ENCODE measurements at places on chromosomes 13 and 19.

- DNase-seq: no peak
Observed at GRCh38 chr19:30579419-30579818, 207.2 kb downstream of the ZNF536 start.

DNA sequence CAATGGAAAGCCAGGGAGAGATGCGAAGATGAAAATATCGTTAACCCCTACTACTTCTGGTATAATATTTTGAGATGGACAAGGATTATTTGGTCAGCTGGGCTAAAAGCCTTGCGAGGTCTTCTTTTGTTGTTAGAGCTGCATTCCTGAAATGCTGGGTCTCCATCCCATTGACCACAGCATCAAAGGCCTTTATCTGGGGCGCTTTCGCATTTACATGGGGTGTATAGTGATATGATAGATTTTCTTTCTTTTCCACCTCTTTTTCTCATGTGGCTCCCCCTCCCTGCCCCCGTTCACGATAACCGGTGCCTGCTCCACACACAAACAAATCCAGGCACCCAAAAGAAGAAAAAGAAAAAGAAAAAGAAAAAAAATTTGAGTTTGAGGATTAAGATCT, 77.5 kb downstream of the ZNF536 start:
- DNase-seq: no peak

DNA sequence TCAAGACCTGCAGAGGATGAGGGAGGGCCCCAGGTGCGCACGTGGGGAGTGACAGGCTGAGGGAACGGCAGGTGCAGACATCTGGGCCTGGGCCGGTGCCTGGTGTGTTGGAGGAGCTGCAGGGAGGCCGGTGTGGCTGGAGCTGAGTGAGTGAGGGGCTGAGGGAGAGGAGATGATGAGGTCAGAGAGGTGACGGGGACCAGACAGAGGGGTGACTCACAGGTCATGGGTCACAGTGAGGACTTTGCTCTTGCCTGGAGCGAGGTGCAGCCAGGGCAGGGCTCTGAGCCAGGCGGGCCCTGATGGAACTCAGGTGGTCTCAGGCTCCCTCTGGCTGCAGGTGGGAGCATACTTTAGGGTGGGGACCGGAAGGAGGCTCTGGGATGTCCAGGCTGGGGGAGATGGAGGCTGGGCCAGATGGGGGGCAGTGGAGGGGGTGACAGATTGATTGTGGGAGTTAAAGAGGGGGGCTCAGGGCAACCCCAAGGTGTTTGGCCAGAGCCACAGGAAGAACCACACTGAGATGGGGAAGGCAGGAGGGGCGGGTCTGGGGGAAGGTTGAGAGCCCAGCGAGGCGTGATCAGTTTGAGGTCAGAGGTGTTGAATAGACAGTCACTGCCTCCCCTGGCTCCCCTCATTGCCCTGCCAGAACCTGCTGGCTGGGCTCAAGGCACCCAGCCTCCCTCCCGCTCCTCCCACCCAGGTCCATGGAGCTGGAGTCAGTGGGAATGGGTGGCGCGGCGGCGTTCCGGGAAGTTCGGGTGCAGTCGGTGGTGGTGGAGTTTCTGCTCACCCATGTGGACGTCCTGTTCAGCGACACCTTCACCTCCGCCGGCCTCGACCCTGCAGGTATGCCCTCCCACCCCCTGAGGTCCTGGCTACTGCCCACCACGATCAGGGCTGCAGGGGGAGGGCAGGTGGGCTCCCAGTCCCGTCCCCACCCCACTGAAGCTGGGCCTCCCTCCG, 8.4 kb downstream of the ARHGAP33 start:
- no peak for DNase-seq

DNA sequence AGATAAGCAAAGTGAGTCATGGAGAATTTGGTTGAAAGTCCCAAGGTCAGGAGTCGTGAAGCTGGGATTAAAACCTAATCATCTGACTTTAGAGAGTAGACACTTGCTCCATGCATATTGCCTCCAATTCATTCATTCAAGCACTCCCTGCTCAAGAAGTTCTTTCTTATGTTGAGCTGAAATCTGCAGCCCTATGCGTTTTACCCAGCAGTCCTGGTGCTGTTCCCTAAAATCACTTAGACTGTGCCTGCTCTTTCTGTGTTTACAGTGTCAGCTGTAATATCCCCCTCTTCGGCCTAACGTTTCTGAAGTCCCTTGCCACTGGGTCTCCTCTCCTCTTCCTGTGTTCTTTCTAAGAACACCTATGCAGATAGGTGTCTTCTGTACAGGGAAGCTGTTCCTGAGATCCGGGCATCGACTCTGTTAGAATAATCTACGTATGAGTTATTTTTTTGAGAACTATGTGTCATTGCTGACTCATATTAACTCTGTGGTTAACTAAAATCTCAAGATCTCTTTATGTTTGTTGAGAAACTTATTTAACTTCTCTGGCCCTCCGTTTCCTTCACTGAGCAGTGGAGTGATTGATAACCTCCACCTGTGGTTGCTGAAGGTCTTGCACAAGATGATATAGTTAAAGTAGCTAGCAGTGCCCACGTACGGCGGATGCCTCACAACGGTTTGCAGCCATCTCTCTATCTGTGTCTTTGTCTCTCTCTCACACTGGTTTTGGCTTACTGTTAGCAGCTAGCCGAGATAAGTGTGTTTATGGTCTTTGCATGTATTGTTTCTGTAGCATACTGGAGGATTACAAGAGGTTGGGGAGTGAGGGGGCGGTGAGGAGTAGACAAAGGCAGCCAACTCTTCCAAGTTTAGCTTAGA, 4.7 kb downstream of the ALOX5AP start:
- no peak for DNase-seq

DNA sequence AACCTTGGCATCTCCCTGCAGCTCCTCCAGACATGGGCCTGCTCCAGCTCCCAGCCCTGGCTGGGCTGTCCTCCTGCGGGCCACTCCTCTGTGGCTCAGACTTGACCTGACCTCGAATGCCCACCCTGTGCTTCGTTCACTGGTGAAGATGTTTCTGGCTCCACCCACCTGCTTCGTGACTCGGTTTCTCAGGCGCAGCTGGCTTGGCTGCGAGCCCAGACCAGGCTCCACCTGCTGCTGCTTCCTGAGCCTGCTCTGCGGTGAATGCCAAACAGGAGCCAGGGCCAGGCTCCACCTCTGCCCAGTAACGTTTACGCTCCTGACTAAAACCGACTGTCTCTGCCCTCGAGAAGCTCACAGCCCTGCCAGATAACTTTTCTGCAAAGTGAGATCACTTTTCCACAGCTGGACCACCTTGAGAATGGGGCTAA, 8.9 kb upstream of the RSPH6A start:
- no peak for DNase-seq

GRCh38 chr13:75547917-75548316, 1.7 kb upstream of the UCHL3 start:
- DNase-seq: no peak

GRCh38 chr19:16111909-16112752, 442 bp downstream of the RAB8A start:
- DNase-seq: no peak

DNA sequence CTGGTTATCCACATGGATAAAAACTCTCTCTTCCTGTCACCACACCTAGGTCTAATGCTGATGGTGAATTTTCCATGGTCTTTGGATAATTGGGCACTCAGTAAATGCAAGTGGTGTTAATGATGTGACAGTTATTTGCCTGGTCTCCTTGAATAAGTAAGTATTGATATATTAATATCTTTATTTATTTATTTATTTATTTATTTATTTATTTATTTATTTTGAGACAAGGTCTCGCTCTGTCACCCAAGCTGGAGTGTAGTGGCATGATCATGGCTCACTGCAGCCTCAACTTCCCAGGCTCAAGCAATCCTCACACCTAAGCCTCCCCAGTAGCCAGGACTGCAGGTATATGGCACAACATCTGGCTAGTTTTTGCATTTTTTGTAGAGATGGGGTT, 46.3 kb upstream of the ITM2B start:
- DNase-seq: no peak

DNA sequence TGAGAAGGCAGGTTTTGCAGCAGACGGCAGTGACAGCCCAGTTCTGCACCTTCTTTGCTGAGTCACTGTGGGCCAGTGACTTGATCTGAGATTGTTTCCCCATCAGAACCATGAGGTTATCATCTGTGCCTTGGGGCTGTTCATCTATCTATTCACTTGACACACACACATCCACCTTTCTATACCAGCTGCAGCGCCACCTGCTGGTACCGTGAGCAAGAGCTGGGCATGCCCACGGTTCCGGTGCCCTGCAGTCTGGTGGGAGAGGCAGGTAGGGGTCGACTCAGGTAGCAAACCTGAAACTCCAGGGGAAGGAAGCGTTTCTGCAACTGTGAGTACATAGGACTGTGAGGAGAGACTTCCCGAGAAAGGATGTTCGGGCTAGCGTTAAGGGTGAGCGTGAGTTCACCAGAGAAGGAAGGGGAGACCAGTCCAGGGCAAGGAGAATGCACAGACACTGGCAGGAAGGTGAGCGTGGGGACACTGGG, 7.5 kb upstream of the LIN7B start:
- DNase-seq: no peak

GRCh38 chr13:75079226-75079625, 402.7 kb downstream of the TBC1D4 start:
- no peak for DNase-seq

- DNase-seq: no peak
Observed at GRCh38 chr19:41563854-41564514, 12.0 kb upstream of the CEACAM21 start.

DNA sequence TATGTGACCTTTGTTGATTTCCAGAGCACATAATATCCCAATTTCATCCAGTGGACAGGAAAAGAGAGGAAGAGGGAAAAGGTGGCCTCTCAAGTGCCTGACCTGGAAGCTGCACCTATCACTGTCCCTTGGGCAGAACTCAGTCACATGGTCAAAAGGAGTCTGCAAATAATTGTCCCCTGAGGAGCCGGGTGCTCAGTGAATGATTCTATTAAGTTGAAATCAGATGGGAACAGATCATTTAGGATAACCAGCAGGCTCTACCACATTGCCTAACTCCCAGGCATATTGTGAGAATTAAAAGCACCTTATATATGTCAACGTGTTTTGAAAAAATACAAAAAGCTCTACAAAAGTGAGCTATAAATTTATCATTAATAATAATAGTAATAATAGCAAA, 6.8 kb downstream of the KL start:
- no peak for DNase-seq

GRCh38 chr13:103140001-103140671, 73.9 kb upstream of the SLC10A2 start:
- no peak for DNase-seq

DNA sequence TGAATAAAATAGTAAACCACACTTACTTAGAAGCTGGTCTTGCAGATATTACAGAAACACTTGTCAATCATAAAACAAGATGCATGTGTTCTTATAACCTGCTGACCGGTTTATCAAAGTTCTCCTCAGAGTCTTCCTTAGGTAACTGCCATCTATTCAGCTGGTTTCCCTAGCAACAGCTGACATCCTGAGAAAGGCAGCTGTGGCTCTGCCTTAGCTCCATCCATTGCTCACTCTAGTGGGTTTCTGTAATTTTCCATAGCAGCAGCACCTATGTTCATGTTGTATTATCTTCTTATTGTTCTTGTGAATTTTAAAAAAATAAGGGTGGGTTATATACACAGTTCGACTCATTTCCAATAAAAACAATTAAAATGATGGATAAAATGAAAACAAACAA, 87.8 kb downstream of the RAP2A start:
- DNase-seq: no peak

GRCh38 chr19:5705552-5705951, 14.4 kb downstream of the LONP1 start:
- no peak for DNase-seq

- no peak for DNase-seq
Observed at GRCh38 chr19:56083668-56084067, 37.4 kb downstream of the ZNF787 start.

- DNase-seq: no peak
Observed at GRCh38 chr19:39533003-39533512, 406 bp upstream of the EID2B start.

- DNase-seq: no peak
Observed at GRCh38 chr19:29323440-29324290, 110.7 kb upstream of the UQCRFS1 start.

GRCh38 chr13:36839281-36839680, 20.3 kb downstream of the RFXAP start:
- DNase-seq: no peak

GRCh38 chr13:93413972-93414717, 187.5 kb downstream of the GPC6 start:
- DNase-seq: no peak

GRCh38 chr13:99367106-99367616, 60.0 kb upstream of the GPR183 start:
- no peak for DNase-seq

GRCh38 chr13:30128095-30128494, 179.3 kb downstream of the KATNAL1 start:
- DNase-seq: no peak

GRCh38 chr19:23799321-23799720, 40.6 kb upstream of the ZNF681 start:
- no peak for DNase-seq

- DNase-seq: no peak
Observed at GRCh38 chr13:106295971-106296370, 239.5 kb downstream of the EFNB2 start.

- no peak for DNase-seq
Observed at GRCh38 chr13:57946361-57946760, 314.8 kb downstream of the PCDH17 start.

- no peak for DNase-seq
Observed at GRCh38 chr19:27676334-27676733, 1536.6 kb downstream of the UQCRFS1 start.

DNA sequence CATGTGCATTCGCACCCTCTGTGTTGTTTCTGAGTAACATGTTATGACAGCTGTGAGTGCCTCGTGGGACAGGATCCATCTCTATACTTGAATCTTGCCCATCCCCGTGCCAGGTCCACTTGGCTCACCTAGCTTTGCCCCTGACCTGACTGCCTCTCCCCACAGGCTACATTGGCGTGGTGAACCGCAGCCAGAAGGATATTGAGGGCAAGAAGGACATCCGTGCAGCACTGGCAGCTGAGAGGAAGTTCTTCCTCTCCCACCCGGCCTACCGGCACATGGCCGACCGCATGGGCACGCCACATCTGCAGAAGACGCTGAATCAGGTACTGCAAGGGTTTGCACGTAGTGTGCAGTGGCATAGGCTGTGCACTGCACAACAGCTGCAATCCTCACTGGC, 53.2 kb downstream of the TMED1 start:
- DNase-seq: no peak

DNA sequence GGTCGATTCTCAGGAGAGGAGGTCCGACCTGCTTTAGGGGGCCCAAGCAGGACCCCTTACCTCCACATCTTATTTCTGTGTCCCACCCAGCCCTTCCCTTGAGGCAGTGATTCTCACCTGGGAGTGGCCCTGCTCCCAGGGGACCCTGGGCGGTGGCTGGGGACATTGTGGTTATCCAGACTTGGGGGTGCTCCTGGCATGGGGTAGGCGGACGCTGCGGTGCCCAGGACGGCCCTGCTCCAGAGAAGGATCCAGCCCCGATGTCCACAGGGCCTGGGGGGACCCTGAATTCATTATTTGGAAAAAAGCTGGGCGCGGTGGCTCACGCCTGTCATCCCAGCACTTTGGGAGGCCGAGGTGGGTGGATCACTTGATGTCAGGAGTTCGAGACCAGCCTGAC, 84.4 kb downstream of the GADD45B start:
- no peak for DNase-seq
